Stimulated activated CD8-positive, alpha-beta memory T cell treated with anti-CD3 and anti-CD28 coated beads, Interleukin-4, amount 100 ng/mL, for 4 hours (primary cell): ENCODE measurements at places on chromosomes 16 and 17.

- no peak for DNase-seq
Measured at GRCh38 chr17:49545806-49546545, 29.7 kb upstream of the NXPH3 start.

GRCh38 chr17:17114592-17115225 is 72.5 kb downstream of the MPRIP start:
- no peak for DNase-seq

GRCh38 chr17:78428836-78429617 is 50.6 kb downstream of the PGS1 start:
- no peak for DNase-seq

DNA sequence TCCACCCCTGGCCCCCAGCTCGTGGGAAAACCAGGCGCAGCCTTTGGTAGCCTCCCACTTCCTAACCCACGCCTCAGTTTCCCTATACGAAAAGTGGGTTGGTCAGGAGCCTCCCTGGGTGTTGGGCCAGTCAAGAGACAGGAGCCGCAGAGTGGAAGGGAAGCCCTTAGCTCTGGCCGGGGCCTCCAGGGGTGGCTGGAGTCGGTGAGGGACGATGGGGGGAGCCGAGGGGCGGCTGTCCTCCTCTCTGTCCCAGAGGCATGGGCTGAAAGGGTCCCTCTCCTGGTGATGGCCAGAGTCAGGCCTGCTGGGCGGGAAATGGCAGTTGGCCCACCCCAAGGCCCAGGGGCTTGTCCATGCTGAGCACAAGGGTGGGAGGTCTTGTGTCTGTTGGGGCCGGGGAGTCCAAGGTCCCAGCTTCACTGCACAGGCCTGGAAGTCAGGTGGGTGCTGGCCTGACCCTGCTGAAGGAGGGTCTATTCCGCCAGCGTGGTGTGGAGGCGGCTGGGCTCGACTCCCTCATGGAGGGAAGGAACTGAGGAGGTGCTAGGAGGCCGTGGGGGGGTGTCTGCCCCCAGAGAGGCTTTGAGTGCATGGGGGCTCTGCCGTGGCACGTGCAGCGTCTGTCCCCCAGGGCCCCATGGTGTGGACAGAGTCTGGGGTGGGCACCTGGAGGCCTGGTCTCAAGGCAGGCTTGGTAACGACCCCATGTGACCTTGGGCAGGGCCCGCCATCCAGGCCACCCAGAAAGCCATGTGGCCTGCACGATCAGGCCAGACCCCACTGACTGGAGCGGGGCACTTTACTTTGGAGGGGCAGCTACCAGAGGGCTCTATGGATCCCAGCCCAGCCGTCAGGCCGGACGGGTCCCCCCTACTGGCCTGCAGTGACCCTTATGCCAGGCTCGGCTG is 1.1 kb downstream of the SLC16A3 start:
- no peak for DNase-seq

GRCh38 chr17:81075307-81075706 is 40.4 kb downstream of the BAIAP2 start:
- DNase-seq = no peak

DNA sequence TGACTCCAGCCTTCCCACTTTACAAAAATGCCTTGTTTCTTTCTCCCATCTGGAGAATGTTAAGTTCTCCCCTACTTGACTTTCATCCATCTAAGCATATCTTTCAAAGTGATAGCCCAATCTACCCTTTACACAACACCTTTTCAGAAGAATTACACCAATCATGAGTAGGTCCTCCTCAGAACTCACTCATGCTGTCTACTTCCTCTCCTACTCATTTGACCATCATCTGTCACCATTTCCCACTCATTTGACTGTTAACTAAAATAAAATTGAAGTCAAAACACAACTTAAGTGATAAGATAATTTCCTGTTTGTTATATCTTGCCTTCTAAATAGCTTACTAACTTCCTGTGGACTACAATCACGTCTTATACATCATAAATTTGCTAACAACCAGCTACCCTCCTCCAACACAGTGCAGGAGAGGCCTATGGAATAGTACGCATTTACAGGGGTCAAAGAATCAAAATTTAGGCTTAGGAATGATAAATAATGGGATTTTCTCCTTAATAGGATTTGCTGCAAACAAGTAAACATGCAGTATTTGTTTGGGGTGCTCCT is 16.1 kb downstream of the KCNJ16 start:
- DNase-seq = no peak

- DNase-seq = no peak
Measured at GRCh38 chr17:77948690-77949114, 9.8 kb upstream of the TNRC6C start.

DNA sequence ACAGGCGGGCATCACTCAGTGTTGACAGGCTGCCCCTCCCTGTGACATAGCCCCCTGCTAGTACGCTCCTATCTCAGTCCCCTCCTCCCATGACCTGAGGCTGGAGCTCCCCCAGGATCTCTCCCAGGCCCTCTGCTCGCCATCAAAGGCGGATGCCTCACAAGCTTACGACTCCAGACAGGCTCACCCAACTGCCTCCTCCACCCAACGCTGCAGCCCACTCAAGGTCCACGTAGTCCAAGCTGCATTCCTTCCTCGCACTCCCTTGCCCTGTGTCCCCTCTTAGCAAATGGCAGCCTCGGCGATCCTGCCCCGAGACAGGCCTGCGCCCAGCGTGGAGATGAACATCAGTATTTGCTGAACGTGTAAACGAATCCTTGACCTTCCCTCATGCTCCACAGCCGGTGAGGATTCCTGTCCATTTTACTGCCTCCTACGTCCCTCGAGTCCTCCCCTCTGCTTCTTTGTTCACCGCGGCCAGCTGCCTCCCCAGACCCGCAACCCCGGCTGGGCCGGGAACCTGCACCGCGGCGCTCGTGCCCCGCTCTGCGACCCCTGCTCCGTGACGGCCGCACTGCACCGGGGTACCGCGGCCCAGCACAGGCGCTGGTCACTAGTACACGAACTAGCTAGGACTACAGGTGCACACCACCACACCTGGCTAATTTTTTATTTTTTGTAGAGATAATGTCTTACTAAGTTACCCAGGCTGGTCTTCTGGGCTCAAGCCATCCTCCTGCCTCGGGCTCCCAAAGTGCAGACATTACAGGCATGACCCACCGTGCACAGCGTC is 838 bp upstream of the TMEM97 start:
- no peak for DNase-seq
